RKO (cell line): ENCODE measurements at places on chromosomes 5 and 9.

GRCh38 chr5:44801992-44802391 is 6.8 kb upstream of the MRPS30 start:
- DNase-seq: no peak

- no peak for DNase-seq
These were observed 248.6 kb upstream of the DAPK1 start for GRCh38 chr9:87249029-87249428.

DNA sequence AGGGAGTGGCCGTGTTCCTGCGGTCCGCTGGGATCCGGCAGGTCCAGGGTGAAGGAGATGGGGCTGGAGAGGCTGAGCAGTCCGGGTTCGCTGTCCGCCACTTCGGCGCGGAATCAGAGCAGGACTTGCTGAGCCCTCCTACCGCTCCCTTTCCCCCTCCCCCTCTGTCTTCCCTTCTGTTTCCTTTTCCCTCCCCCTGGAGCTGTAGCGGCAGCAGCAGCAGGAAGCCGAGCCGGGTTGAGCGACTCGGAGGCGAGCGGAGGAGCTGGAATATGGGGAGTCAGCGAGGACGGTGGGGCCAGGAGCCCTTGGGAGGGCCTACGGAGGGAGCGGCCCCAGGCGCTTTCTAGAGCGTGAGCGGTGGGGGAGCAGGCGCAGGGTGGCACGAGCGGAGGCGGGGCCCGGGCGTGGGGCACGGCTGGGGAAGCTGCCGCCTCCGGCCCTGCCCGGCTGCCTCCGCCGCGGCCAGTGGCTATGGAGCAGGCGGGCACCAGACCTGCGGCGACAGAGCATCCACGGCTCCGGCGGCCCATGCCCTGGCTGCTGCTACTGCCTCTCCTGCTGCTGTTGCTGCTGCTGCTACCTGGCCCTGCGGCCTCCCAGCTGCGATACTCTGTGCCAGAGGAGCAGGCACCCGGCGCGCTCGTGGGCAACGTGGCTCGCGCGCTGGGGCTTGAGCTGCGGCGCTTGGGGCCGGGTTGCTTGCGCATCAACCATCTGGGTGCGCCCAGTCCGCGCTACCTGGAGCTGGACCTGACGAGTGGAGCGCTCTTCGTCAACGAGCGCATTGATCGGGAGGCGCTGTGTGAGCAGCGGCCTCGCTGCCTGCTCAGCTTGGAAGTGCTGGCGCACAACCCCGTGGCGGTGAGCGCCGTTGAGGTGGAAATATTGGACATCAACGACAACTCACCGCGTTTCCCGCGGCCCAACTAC is at the start of gene PCDHAC2:
PCDHAC2 (plus strand) TSS at position 184 of the 933 bp plus-strand sequence; CDS start at position 475, 291 bp downstream.
- peak; percentile 48 for DNase-seq

- no peak for DNase-seq
These were observed 6.5 kb downstream of the ADAMTS13 start for GRCh38 chr9:133428617-133429101.

- no peak for DNase-seq
These were observed 89.8 kb upstream of the TUT7 start for GRCh38 chr9:86443992-86444391.

- no peak for DNase-seq
These were observed 37.8 kb upstream of the CRB2 start for GRCh38 chr9:123318202-123318601.

DNA sequence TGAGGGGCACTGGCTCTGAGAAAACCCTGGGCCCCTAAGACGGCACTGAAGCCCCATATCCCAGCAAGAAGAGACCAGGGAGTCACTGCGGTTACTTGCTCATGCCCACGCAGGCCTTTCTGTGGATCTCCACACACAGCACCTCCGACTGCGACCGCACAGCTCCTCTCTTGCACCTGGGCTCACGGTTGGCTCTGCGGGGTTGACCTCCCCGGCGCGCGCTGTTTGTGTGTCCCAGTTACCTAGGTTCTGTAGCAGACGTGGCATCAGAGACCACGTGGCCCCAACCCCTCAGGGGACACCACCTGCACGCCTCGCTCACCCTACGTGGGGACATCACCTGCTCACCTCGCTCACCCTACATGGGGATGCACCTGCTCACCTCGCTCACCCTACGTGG is 12.7 kb downstream of the LPCAT1 start:
- DNase-seq: no peak

DNA sequence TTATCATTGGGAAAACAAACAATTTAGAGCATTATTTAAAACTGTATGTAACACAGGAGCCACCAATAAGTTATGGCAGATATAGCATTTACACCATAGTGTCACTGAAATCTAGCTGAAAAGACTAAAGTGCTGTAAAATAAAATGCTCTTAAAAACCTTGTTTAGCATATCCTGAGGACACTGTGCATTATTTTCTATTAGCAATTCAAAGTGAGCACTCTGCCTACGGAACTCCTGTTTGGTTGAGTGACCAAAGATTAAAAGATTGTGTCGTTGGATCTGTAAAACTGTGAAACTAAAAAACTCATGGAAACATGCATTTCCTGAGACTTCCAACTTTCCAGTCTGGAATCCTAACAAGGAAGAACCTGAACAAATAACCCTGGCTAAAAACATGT is 95.9 kb upstream of the C6 start:
- no peak for DNase-seq

DNA sequence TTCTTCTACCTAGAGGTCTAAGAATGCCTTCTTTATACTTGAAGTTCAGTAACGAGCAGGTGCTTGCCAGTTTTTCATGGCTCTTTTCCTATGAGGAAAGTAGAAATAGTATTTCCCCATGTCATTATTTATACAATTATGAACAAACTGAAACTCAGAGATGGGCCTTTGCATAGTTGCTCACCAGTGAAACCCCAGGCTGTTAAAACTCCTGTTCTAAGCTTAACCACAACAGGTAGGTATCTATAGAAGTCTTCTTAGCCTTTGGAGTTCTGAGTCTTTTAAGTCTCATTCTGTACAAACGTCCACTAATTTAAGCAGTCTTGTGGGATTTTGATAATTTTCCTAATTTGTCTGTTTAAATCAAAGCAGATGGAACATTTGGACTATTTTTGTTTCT is 90.1 kb downstream of the STARD4 start:
- no peak for DNase-seq

GRCh38 chr5:1642221-1642620 is 118.5 kb upstream of the LPCAT1 start:
- no peak for DNase-seq

GRCh38 chr9:98775831-98776441 is 20.4 kb downstream of the ANKS6 start:
- peak; percentile 59 for DNase-seq

DNA sequence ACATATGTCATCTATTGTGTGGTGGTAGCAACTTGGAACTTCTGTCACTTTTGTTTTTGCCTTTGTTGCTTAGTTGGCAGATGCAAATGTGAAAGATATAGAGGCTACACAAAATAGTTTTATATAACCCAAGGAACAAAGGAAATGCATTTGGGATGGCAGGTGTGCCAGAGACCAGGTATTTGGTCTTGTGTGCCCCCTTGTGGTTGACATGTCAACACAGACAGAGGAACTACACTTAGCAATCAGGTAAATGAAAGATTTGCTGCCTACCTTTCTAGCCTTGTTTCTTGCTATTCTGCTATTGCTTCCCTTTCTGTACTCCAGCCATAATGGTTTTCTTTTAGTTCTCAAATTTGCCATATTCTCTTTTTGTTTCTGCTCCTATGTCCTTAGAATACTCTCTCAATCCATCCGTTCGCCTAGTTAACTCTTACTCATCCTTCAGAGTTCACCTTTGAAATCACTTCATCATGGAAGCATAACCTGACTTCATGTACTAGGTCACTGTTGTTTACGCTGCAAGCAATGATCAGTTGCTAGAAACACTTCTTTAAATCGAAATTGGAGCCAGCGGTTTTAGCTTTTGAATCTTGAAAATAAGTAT is 119.5 kb downstream of the TRPM3 start:
- DNase-seq: no peak

DNA sequence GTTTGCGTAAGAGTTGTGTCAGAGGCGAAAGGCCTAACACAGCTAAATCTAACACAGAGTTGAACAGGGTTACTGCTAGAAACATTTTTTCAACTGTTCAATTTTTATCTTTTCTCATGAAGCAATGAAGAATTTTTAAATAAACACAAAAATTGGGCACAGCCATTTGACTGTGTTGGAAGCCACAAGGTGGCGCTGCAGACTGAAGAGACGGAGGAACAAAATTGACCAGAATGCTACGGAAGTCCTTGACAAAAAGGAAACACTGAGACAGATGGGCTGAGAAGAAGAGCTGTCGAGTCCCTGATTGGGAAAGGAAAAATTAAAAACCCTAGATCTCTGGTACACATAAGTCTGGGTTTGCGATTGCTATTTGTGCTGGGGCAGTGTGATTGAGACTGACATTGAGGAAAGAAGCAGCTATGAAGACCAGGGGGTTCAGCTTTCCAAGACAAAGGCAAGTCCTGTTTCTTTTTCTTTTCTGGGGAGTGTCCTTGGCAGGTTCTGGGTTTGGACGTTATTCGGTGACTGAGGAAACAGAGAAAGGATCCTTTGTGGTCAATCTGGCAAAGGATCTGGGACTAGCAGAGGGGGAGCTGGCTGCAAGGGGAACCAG is at the start of gene PCDHB9:
PCDHB9 (plus strand) TSS at position 265 of the 616 bp plus-strand sequence; CDS start at position 423, 158 bp downstream.
- DNase-seq: peak; percentile 45

GRCh38 chr5:110909415-110909814 is 162.1 kb upstream of the TSLP start:
- no peak for DNase-seq

GRCh38 chr5:158383486-158383885 is 524.5 kb upstream of the CLINT1 start:
- DNase-seq: no peak

GRCh38 chr5:148569948-148570347 is 84.4 kb downstream of the HTR4 start:
- DNase-seq: no peak

GRCh38 chr9:12851341-12852090 is 76.7 kb downstream of the LURAP1L start:
- no peak for DNase-seq

DNA sequence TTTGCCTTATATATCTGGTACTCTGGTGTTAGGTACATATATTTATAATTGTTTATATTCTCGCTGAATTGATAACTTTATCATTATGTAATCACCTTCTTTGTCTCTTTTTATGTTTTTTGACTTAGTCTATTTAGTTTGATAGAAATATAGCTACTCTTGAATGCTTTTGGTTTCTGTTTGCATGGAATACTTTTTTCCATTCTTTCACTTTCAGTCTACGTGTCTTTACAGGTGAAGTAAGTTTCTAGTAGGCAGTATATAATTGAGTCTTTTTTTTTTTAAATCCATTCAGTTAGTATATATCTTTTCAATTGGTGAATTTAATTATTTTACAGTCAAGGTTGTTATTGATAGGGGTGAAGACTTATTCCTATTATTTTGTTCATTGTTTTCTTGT is 131.7 kb downstream of the PSAT1 start:
- DNase-seq: no peak

GRCh38 chr5:41127967-41128690 is 57.0 kb upstream of the MROH2B start:
- no peak for DNase-seq

GRCh38 chr5:150616024-150616470 is 24.4 kb upstream of the SYNPO start:
- DNase-seq: no peak

- no peak for DNase-seq
These were observed 302.1 kb upstream of the IRX4 start for GRCh38 chr5:2184563-2185540.

DNA sequence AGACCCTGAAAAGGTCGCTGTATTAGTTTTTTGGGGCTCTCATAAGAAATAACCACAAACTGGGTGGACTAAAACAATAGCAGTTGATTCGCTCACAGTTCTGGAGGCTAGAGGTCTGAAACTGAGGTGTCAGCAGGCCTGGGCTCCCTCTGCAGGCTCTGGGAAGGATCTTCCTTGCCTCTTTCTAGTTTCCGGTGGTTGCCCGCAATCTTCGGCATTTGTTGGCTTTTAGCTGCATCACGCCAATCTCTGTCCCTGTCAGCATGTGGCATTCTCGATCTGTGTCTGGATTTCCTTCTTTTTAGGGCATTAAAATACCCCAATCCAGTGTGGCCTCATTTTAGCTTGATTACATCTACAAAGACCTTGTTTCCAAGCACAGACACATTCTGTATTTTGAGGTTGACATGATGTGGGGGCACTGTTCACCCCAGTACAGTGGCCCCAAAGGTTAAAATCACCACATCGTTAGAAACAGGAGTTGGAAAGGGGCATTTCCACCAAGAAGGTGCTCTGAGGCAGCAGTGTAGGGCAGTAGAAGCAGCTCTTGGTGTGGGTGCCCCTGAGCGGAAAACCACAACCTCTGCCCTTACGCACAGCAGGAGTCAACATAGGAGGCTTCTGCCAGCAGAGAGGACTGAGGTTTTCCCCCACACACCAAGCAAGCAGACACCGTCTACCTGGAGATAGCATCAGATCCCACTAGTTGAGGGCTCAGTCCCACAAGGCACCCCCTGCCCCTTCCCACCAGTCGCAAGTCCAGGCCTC is 13.5 kb downstream of the ZNF79 start:
- DNase-seq: no peak
